Stimulated activated CD4-positive, alpha-beta T cell treated with anti-CD3 and anti-CD28 coated beads, Interleukin-15, amount 100 ng/mL, for 1 hour (primary cell): ENCODE measurements at places on chromosomes 3 and 15.

GRCh38 chr3:46348823-46349482 is 5.0 kb upstream of the CCR2 start:
- DNase-seq, result no peak

DNA sequence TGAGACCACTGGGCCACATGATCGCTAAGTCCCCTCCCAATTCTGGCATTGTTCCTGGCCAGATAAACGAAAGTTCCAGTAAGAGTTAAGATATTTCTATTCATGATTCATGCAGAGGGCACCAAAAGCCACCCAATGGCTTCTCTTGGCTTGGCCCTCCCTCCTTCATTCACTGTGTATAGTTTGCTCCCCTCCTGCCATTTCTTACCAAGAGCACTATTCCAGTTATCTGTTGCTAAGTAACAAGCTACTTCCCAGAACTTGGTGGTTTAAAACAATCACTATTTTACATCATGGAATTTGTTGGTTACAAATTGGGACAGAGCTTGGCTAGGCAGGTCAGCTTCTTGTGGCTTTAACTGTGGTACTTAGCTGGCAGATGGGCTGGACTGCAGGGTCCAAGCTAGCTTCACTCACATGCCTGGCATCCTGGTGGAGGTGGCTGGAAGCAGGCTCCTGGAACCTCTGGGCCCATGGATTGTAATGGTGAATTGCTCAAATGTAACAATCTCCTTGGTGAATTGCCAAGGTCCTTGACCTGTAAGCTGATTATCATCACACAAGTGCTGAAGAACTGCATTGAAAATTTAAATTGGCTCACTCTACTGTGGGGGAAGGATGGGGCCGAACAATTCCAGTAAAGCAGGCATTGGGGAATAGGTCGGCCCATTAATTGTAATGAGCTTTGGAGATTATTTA is 16.6 kb downstream of the EAF1 start:
- no peak for DNase-seq

- DNase-seq, result no peak
These were observed 346.1 kb downstream of the ZIC1 start for GRCh38 chr3:147755310-147755709.

- DNase-seq, result no peak
These were observed 126.7 kb upstream of the IQSEC1 start for GRCh38 chr3:13199899-13200451.

DNA sequence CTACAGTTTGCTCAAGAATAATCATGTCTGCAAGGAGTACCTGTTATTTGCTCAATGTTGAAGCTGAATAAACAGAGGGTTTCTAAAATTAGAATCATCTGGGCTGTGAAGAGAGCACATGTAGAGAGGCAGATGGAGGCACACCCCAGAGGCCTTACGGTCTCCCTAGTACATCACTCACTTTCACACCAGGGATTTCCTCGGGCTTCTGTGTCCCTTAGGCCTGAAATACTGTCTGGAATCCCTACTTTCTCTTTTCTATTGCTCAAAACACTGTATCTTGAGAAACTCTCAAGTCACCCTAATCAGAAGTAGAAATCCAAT is 473.7 kb upstream of the ROBO2 start:
- no peak for DNase-seq

GRCh38 chr3:1495466-1495865 is 402.6 kb downstream of the CNTN6 start:
- DNase-seq, result no peak

- DNase-seq, result no peak
These were observed 33.7 kb downstream of the IDH3A start for GRCh38 chr15:78182821-78183220.

- no peak for DNase-seq
These were observed 41.9 kb upstream of the PLXND1 start for GRCh38 chr3:129648391-129648790.

DNA sequence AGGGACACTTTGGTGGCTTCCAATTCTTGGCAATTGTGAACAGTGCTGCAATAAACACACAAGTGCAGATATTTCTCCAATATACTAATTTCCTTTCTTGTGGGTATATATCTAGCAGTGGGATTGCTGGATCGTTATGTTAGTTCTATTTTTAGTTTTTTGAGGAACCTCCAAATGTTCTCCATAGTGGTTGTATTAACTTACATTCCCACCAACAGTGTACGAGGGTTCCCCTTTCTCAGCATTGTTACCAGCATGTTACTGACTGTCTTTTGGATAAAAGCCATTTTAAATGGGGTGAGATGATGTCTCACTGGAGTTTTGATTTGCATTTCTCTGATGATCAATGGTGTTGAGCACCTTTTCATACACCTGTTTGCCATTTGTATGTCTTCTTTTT is 92.8 kb downstream of the DAPK2 start:
- DNase-seq, result no peak

GRCh38 chr3:121957674-121958415 is 63.6 kb downstream of the SLC15A2 start:
- no peak for DNase-seq

DNA sequence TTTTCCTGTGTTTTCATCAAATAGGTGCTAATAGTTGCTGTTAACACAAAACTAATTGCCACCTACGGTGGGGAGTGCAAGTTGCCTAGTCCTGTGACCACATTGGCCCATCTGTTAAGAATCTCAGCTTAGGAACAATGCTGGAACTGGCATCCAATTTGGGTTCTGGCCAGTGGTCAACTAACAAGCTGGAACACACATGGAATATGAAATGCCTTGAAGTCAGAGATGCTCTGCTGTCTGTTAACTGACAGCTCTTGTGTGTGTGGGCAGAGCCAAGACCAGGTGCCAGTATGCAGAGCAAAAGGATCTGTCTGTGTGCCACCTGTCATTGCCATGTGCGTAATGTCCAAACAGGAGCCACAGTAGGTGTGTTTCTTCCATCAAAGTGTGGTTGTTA is 460.8 kb downstream of the ROBO2 start:
- DNase-seq, result no peak

DNA sequence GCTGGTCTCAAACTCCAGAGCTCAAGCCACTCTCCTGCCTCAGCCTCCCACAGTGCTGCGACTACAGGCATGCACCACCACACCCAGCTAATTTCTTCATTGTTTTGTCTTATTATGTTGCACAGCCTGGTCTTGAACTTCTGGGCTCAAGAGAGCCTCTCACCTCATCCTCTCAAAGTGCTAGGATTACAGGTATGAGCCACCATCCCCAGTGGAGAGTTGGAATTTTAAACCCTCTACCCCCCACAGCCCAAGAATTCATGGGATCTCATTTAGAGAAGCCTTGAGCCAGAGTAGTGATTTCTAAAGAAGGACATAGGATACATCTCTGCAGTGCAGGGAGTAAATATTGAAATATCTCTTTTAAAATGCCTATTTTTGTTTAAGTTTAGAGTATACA is 221.1 kb downstream of the CACNA2D3 start:
- DNase-seq, result no peak

- no peak for DNase-seq
These were observed 6.5 kb downstream of the MCTP2 start for GRCh38 chr15:94237903-94238302.

DNA sequence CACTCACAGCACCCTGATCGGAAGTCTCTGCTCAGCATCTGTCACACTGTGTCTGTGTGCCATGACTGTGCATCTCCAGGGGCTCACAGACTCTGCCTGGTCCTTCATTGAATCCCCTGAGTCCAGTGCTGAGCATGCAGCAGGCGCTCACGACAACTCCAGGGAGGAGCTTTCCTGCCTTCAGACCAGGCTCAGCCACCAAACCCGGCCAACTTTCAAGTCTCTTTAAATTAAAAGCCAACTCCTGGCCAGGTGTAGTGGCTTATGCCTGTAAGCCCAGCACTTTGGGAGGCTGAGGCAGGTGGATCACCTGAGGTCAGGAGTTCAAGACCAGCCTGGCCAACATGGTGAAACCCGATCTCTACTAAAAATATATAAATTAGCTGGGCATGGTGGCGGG is 24.2 kb downstream of the GRAMD2A start:
- no peak for DNase-seq

- DNase-seq, result no peak
These were observed 5.0 kb upstream of the AP3S2 start for GRCh38 chr15:89898614-89899294.

DNA sequence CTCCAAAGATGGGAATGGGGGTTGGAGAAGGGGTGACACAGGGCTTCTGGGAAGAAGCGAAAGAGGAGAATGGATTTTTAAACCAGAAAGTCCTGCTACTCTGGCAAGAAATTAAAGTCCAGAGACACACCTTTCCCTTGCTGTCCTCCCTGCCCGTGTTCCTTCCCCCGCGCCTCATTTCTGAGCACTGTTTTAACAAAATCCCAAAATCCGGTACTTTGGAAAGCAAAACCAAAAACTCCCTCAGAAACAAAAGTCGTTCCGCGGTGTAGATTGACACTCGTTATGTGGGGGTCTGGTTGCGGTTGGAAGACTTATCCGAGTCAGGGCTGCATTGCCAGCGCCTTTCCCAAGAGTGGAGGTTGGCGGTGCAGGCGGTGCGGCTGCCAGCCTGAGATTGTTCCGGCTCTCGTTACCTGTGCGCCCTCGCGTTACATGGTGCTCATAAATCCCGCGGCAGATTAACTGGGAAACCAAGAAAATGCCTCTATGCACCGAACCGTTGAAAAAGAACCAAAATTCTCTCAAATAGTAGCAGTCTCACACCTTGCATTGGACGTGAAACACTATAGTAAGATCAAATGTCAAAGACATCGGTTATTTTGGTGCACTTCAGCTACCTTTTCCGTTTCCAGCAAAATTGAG is 217.7 kb downstream of the MEIS2 start:
- no peak for DNase-seq

GRCh38 chr3:151265866-151266265 is 12.5 kb downstream of the P2RY14 start:
- no peak for DNase-seq

GRCh38 chr15:70033529-70034140 is 64.1 kb downstream of the TLE3 start:
- no peak for DNase-seq

DNA sequence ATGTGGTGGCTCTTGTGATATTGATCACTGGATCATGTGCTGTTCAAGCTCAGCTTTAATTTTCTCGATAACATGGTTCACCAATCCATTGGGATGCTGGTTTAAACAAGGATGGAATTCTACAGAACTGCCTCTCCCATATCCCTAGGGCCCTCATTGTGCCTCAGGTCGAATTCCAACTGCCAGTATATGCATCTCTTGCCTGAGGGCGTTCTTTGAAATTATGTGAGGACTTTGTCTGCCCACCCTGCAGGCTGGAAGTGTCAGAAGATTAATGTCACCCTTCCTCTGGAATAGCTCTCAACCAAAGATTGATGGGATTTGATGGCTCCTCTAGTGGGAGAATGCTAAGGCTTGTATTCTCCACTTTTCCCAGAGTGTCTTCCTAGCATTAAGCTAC is 175.6 kb upstream of the GALNT15 start:
- no peak for DNase-seq

DNA sequence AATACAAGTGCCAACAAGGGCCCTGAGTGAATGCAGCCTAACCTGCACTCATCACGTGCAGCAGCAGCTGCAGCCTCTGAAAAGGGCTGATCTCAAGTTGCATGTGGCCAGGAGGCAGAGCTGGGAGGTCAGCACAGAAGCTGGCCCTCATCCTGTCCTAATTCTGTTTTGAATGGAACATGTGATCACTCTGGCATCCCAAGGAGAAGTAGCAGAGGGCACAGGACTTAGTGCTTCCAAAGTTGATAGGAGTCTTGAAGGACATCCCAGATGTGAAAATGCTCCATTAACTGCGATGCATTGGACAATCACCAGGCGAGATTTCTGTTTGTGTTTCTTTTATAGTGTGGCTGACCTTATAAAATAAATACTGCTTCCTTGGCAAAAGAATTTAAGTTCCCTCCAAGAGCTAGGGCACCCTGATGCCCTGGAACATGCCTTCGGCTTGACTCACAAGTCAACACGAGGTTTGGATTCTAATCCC is 31.6 kb upstream of the STAG1 start:
- DNase-seq, result no peak

GRCh38 chr3:125062904-125063618 is 7.3 kb upstream of the HEG1 start:
- DNase-seq, result no peak

DNA sequence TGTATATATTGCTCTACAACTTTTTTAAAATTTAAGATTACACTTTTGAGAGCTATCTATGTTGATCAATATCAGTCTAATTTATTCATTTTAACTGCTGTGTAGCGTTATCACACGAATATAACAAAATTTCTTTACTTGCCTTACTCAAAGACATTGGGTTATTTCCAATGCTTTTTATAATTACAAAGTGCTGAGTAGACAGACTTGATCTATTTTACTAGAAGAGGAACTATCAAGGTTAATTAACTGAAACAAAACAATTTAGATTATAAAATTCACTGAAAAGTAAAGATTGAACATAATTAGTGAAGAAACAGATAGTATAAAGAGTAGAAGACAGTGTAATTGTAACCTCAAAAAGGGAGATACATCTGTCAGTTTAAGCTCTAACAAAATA is 105.5 kb downstream of the TGFBR2 start:
- DNase-seq, result no peak

DNA sequence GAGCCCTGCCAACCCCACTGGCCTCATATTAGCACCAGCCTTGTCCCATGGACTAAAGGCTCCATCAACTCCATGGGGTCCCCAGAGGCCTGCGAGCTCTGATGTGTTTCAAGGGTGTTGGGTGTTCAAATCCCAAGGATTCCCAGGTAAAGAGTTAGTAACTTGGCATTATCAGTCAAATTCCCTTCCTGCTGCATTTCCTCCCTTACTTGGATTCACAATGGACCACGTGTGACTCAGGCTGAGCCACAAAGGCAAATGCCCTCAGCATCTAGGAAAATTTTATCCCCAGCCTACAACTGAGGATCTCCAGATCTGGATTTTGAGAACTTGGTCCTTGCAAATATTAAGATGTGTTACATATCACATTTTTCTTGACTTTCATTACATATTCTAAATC is 58.8 kb downstream of the GADL1 start:
- no peak for DNase-seq

GRCh38 chr3:122689587-122689986 is 8.9 kb downstream of the PARP14 start:
- no peak for DNase-seq

DNA sequence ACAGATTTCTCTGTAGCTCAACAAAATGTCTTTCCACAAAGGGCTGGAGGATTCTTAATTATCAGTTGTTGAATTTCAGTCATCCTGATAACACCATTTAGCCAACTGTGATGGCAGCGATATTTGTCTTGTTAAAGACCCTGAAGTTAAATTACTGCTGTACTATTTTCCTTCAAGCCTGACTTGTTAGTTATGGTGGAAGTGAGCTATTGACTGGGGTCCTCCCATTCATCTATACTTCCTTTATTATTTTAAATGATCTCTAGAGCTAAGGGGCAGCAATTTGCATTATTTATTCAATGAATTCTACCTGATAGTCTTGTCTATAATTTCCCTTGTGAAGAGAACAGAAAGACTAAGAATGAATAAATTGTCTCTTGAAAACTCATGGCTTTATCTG is 64.1 kb downstream of the RBMS3 start:
- no peak for DNase-seq

GRCh38 chr3:10600296-10600714 is 94.9 kb upstream of the ATP2B2 start:
- no peak for DNase-seq

GRCh38 chr3:110164632-110165369 is 827.5 kb upstream of the DPPA4 start:
- DNase-seq, result no peak
